ENCODE measurements at places on chromosomes 1 and 21.

- DNase-seq: no peak
Measured at GRCh38 chr1:9558946-9559545, 19.8 kb downstream of the SLC25A33 start.

DNA sequence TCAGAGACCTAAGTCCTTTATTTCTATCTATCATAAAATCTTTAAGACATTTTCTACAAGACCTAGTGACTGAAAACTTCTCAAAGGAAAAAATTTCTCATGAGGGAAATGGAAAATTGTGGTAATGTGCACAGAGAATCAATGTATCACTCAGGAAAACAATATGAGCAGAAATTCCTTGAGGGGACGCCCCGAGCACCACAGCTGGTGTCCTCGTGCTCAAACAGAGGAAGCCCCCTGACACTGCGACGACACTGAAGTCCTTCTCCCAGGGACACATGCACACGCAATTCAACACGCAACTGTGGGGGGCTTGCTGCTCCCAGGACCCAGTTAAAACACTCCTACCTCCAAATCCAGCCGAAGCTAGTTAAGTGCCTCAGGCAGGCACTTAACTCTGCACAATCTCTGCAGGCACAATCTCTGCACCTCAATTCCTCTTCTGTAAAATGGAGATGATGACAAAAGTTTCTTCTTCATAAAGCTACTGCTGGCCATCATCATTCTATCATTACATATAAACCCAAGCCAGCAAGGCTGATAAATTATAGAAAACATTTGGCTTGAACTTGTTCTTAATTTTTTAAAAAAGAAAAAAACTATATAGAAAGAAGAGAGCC, 16.0 kb downstream of the ZBTB17 start:
- DNase-seq: no peak

DNA sequence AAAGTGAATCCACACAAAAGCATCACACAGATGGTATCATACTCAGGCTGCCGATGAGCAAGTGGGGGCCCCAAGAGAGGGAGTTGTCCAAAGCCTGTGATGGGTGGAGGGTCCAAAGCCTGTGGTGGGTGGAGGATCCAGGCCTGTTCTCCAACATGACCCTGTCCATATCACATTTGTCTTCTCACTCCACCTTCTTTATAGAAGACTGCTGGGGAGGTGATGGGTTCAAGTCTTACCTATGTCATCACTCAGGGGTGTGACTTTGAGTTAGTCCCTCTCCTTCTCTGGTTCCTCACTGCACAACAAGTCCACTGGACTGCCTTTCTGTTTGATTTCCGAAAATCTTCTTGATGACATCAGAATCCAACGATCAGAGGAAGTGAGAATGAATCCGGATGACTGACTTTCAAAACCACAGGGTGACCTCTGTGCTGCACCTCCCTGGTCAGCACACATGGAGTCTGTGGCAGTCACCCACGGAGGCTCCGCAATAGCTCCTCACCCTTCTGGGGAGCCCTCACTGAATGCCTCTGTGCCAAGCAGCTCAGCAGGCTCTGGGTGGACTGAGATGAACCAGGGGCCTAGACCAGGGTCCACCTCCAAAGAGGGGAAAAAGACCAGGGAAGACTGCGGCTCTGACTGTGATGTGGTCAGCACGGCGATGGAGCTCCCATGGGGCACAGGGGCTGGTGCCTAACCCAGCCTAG, 166.8 kb downstream of the HIVEP3 start:
- DNase-seq: peak; percentile 81

DNA sequence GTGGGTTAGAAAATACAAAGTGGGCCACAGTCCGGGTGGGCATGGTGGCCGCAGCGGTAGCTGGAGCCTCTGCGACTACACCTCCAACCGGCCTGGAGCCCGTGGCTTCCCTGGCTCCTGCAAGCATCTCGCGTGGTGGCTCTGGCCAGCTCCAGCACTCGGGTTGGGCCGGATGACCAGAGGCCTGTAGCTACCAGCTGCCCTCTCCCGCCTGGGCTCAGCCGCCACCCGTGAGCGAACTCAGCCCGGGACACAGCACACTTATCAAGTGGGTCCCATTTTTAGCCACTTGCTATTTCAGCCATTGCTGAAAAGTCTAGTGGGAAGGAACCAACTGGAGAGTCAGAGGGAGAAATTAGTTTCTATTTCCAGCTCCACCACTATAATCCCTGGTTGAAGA, 107.7 kb upstream of the CACYBP start:
- no peak for DNase-seq

- peak; percentile 71 for DNase-seq
Measured at GRCh38 chr1:247331525-247332214, at the start of gene ZNF496. Gene ZNF496, minus strand, starts transcription at chr1:247331867. Its CDS starts 2,289 bp downstream, at chr1:247329578.

DNA sequence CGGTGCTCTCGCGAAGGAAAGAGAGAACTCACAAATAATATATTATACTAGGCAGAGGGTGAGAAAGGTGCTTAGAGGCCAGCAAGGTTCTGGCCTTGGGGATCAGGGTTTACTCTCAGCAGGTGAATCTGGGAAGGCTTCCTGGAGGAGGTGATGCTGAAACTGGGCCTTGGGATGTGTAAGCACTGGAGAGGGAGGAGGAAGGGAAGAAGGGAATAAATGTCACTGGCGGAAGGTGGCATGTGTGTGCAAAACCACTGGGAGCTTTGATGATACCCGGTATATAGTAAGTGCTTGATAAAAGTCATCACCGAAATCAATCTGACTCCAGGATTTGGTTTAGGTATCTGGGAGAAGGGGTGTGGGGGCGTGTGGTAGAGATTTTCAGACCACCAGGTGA, 24.4 kb downstream of the SPSB1 start:
- no peak for DNase-seq

- peak; percentile 98 for DNase-seq
Measured at GRCh38 chr1:204438628-204439027, 27.0 kb upstream of the PPP1R15B start.

GRCh38 chr21:37232274-37233018, 34.7 kb downstream of the VPS26C start:
- no peak for DNase-seq

DNA sequence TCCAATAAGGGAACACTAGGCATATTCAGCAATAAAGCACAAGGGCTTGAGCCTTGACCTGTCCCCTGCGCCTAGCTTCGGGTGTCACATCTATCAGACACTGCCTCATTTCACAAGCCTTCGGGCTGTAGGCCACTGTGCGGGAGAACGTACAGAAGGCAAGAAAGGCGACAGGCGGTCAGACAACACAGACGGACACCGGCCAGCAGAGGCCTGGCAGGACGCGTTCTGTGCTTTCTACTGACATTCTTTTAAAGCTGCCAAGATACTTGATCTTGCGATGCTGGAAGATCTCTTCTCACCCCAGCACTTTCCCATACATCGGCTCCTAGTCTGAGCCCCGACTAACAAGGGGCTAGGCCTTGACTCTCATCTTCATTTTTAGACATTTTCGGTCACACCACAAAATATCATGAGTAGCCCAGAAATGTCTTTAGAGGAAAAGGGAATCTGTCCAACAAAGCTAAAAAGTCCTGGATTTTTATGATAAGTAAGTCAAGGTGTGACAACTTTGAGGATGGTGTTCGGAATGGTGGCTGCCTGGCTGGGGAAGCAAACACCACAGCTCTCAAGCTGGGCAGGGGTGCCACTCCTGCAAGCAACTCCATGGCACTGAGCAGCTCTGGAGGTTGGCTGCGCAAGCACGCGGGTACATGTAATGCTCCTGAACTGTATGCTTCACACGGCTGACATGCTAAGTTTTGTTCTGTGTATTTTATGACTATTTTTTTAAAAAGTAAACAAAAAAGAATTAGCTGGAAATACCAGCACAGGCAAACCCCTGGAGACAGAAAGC, 18.7 kb downstream of the RIPK4 start:
- no peak for DNase-seq

GRCh38 chr1:219340796-219341195, 167.1 kb downstream of the LYPLAL1 start:
- peak; percentile 49 for DNase-seq

DNA sequence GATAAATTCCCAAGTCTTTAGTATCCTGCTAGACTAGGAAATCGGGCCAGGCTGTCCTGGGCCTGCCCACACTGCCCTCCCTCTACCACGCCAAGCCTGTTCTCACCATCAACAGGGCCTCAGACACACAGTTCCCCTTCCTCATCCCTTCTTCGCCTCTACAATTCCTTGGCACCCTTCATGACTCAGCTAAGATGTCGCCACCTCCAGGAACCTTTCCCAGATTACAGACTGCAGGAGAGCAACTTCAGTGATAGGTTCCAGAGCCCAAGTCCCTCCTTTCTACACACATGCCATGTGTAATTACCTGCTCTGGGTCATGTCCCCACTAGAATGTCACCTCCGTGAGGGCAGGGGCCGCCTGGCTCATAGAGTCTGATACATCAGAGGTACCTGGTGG, 3.3 kb downstream of the RIMS3 start:
- DNase-seq: no peak

GRCh38 chr1:54314696-54315095, 91.5 kb downstream of the SSBP3 start:
- DNase-seq: no peak

GRCh38 chr21:34728479-34728878, 59.7 kb downstream of the CLIC6 start:
- DNase-seq: no peak

- no peak for DNase-seq
Measured at GRCh38 chr1:11337580-11338073, 64.6 kb downstream of the UBIAD1 start.

GRCh38 chr1:29330856-29331255, 94.5 kb downstream of the PTPRU start:
- DNase-seq: no peak

- no peak for DNase-seq
Measured at GRCh38 chr1:114467491-114467890, 43.5 kb downstream of the TRIM33 start.

Data from HFFc6 (cell line).